Dermis microvascular lymphatic vessel endothelial cell (primary cell): ENCODE measurements at places on chromosomes 12 and 14. TPM values are rescaled to one million over a fixed set of nuclear protein-coding genes. Genes with fewer than 3 reads are reported as not detected.

DNA sequence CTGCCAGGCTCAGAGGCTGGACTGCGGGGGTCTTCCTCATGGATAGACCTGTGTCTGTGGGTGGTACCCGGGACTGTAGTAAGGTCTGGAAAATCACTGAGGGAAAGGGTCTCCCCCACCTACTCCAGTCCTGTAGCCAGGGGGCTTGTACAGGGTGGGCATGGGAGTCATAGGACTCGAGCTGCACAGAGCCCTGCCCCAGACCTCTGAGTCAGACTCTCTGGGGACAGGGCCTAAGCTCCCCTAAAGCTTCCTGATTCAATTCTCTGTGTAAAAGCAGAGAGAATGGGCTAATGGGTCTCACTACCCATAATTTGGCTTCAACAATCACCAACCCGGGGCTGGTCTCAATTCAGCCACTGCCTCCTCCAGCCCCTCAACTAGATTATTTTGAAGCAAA, 27.0 kb downstream of the LRTM2 start:
- DNase-seq = no peak

DNA sequence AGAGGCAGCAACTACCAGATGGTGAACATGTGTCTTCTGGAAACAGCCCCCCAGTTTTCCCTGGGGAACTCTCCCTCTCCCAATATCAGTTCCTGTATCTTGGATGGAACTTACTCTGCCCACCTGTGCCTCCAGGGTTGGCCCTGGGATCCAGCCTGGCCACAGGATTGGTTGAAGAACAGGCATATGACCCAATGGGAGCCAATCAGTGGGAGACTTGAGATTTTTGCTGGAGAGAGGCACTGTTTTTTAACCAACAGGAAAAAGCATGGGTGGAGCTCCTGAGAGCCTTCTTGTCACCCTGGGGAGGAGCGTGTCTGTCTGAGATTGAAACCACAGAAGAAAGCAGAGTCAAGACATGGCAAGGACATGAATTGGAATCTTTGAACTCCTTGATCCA, 33.6 kb upstream of the COX6A1 start:
- no peak for DNase-seq

JPH4 gene
- total RNA-seq = under 0.01 and 0.13 TPM in 2 replicates

- peak; percentile 40 for DNase-seq
These were observed 17.5 kb upstream of the FAR2 start for GRCh38 chr12:29131539-29131938.

GRCh38 chr14:23454445-23454856, 15.1 kb upstream of the NGDN start:
- DNase-seq = peak; percentile 17

GRCh38 chr14:99747582-99748330, 45.5 kb upstream of the EML1 start:
- no peak for DNase-seq

- DNase-seq = peak; percentile 17
These were observed 161.9 kb downstream of the CRADD start for GRCh38 chr12:93839064-93839463.

STXBP6 gene
- 4.5 and 34.5 TPM in 2 replicates for total RNA-seq

DNA sequence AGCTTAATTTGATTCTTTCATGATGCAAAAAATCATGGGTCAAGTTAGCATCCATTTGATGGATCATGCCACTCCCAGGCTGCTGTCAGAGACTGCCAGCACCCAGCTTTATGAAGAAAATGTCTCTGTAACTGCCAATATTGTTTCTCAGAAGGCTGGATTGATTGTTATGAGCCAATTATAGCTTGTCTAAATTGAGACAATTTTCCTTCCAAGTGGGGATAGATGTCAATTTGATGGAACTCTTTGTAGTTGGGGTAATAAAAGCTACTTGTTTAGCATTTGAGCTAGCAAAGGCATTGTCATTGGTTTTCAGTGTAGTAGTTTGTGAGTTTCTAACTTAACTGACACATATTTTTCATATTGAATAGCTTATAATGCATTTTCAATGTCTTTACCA, 82.1 kb upstream of the DACT1 start:
- DNase-seq = no peak

DNA sequence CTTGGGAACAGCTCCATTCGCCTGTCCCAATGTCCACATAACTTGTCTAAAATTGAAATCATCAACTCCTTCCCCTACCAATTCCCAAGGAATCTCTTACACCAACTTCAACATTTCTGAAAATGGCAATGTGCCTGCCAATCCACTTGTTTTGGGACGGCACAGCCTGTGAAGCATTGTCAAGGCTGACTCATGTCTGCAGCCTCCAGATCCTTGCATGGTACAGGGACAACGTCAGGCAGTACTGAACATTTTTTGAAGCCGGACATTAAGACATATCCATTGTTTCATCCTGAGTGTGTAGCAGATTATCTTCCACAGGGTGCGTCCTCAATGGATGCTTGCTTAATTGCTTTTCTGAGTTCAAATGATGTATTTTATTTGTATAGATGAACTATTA, 794.1 kb downstream of the BCL11B start:
- no peak for DNase-seq

AICDA gene
- total RNA-seq = not detected in 2 replicates

GRCh38 chr14:67736771-67737170, 35.1 kb downstream of the RDH12 start:
- no peak for DNase-seq

ZDHHC22 gene
- total RNA-seq = not detected in 2 replicates

- no peak for DNase-seq
These were observed 17.7 kb downstream of the C12orf71 start for GRCh38 chr12:27064397-27065342.

- DNase-seq = no peak
These were observed 199.6 kb upstream of the OTX2 start for GRCh38 chr14:57009585-57010515.

DNA sequence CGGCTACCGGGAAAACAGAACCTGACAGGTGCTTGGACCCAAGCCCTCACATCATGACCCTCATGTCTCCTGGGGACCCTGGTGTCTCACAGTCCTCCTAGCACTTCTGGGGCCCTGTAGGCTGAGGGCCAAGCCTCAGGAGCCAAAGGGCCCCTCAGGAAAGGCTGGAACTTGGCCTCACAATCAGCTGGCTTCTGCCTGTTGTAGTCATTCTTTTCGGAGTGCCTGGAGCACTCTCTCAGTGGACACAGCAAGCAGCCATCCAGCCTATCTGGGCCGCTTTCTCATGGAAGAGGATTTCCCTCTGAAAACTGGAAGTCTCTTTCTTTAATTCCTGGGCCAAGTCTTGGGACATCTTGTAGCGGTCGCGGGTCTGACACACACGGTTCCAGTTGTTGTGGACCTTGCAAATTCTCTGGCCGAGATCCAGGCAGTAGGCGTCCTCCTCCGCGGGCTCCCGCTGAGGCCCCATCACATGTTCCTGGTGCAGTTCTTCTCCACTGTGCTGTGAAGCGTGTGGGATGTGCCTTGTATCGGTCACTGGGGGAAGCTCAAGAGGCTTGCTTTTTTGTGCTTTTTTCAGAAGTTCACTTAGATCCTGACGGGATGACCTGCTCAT, 169.3 kb downstream of the EMP1 start:
- DNase-seq = no peak

GRCh38 chr12:119274636-119275065, 59.9 kb upstream of the CCDC60 start:
- no peak for DNase-seq

DNA sequence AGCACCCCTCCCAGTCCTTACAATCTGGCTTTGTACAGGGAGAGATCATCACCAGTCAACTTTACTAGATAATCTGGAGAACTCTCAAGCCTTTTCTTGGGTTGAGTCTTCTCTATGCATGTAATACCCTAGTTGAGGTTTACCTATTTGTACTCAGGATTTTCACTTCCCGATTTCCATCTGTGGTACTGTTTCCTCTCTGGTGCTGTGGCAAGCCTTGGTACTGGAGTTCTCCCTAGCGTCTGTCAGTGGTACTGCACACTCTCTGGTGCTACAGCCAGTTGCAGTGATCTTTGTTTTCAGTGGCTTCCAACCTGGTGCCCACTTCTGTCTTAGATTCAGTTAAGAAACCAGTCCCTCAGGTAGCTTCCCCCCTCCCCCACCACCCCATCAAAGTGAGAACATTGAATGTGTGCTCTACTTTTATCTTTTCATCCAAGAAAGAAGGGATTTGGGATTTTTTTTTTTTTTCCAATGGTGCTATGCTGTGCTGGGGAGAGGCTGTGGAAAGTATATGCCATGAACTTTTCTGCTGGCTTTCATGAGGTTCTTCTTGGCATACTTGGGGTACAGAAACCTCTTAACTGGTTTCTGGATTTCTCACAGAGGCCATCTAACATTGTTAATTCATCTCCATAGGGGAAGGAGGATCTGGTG, 69.4 kb upstream of the EVL start:
- peak; percentile 47 for DNase-seq
